ENCODE measurements at places on chromosomes 3 and 15.

DNA sequence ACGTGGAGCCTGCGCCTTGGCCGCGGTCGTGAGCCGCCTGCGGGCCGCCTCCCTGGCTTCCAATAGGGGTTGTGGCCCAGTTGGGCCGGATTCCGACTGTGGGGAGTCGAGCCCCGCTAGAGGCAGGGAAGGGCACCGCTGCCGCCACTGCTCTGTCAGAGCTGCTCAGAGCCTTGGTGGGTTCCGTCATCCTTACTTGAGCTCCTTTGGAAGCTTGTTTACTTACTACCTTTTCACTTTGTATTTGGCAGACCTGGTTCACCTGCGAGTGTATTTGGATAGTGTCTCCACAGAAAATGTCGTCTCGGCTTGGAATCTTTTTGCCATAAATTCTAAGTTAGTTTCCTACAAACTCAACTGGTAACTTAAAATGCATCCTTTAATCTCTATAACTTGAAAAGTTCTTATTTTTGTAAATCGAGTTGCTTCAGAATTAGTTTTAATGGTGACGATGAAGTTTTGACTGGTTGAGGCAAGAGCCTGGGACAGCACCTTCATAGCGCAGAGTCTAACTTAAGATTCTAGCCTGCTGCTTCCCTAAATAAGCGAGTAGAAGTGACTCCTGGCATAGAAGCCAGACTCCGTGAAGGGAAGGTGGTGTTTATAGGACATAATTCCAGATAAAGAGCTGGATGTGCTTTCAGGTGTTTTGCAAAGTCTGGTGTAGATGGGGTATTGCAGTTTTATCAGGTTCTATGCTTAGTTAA is 800 bp downstream of the DAG1 start:
- DNase-seq, result no peak

GRCh38 chr3:195168009-195168762 is 102.8 kb downstream of the XXYLT1 start:
- DNase-seq, result no peak

GRCh38 chr15:56088389-56088788 is 95.0 kb upstream of the NEDD4 start:
- DNase-seq, result no peak

DNA sequence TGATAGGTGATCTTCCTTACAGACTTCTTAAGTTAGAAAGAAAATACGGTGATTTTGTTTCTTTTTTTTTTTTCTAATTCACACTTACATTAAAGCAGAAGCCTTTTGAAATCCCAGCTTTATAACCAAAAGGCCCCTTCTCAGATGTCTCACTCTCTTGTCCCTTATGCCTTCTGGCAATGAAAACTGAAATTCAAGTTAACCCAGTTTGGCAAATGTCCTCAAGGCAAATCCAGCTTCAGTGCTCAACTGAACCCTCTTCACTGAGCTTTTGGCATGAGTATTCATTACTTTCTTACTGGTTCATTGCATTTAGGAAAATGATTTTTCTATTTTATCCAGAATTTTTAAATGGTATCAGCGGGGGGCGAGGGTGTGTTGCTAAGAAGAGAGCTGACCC is 17.0 kb downstream of the PLCH1 start:
- DNase-seq, result no peak

GRCh38 chr3:104555728-104556127 is 811.0 kb upstream of the ALCAM start:
- DNase-seq, result peak; percentile 65

- DNase-seq, result no peak
These were observed 388.7 kb downstream of the FOXP1 start for GRCh38 chr3:71194785-71195184.

DNA sequence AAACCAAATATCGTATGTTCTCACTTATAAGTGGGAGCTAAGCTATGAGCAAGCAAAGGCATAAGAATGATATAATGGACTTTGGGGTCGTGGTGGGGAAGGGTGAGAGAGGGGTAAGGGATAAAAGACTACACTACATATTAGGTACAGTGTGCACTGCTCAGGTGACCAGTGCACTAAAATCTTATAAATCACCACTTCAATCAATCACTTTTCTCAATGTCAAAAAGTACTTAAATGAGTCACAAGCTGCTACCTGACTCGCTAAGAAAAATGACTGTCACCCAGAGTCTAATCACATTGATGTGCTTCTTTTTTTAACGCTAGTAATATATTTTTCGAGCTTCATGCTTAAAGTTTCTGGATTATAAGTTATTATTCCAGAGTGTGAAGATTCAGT is 95.5 kb downstream of the CBLB start:
- no peak for DNase-seq

DNA sequence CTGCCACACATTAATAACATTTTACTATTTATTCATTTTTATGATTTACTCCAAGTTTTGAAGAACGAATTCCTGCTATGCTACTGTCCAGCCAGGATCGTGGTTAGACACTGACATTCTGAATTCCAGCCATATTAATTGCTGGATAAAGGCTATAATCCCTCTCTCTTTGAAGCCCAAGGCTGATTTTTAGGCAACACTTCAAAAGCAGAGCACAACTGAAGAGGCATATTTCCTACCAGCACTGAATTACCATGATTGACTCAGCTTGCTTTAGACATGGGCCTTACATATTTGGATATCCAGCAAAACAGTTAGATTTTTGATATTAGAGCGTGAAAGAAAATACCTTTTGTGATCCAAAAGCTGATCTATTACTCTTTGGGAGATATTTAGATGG is 205.0 kb downstream of the ZIC1 start:
- DNase-seq, result no peak

- DNase-seq, result no peak
These were observed 136.4 kb downstream of the LIPC start for GRCh38 chr15:58568157-58568571.

GRCh38 chr3:58349792-58350626 is 17.3 kb downstream of the PXK start:
- DNase-seq, result no peak

GRCh38 chr3:122982216-122983185 is 45.1 kb downstream of the SEMA5B start:
- peak; percentile 67 for DNase-seq

DNA sequence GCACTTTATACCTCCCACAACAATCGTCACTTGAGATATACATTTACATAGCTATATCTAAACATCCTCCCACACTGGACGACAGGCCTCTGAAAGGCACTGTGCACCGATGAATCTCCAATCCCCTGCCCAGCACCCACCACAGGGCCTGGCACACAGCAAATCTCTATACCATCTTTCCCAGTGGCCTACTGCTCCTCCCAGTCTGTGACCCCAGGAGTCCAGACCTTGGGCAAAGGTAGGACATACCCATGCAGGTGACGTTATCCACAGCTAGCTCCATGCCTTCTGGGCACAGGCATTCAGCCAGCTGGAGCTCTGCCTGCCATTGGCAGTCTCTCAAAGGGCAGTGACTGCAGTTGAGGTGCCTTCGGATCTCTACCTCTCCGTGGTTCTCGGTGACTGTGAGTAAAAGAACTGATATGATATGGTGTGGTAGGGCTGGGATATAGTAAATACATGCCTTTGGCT is 5.8 kb downstream of the LTK start:
- DNase-seq, result peak; percentile 17

DNA sequence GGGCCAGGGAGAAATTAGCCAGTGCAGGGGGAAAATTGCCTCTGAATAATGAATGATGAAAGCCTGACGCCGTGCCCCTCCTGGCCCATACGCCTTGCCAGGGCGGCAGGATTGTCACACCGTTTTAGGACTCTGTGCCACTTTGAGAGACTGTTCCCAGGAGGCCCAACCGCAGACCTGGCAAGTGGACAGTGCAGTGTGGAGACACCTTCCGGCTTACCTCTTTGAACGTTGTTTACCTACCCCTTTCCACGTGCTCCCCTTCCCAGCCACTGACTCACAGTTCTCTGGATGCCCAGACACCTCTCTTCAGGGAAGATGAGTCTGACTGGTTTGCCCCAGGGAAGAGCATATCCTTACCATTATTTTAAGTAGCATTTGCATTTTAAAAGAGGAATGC is 84.0 kb upstream of the PXYLP1 start:
- no peak for DNase-seq

DNA sequence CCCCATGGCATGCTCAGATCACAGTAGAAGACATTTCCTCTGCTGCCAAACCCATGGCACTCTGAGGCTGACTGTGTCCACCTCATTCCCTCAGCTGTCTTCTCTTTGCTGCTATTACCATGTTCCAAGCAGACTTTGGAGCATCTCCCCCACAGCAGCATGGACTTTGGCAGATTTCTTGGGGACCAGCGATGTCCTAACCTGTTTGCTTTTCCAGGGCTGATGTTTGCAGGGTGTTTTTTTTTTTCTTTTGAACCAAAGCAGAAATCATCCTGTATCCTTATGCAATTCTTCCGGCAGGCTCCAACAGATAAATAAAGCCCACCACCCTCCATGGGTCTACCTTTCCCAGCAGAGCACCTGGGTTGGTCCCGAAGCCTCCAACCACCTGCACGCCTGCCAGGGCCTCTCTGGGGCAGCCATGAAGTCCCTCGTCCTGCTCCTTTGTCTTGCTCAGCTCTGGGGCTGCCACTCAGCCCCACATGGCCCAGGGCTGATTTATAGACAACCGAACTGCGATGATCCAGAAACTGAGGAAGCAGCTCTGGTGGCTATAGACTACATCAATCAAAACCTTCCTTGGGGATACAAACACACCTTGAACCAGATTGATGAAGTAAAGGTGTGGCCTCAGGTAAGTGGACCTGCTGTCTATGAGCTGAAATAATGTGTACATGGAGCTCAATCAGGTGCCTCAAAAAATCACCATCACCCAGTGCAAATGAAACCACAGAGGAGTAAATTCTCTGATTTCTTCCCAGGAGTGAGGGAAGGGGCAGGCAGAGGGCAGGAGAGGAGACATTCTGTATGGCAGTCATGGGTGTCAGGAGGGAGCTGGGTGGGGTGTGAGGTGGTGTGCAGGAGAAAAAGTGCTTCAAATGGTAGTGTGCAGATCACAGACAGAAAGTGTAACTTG is at the start of gene AHSG:
AHSG (plus strand) TSS at position 340 of the 916 bp plus-strand sequence; CDS start at position 422, 82 bp downstream.
- no peak for DNase-seq

DNA sequence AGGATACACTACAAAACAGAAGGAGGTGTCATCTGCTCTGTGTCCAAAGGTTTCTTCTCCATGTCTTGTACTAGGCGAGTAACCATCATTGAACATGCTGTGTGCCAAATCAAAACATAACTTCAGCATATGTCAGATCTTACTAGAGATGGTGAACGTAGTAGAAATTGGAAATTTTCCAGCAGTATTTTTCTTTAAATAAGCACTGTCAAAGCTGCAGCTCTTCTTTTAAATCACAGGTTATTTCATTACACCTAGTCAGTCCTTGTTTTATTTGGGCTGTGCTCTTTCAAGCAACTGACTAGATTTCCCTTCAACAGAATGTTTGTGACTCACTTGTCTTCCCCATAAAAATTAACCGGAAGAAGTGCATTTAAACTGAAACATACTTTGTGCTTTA is 46.5 kb downstream of the MSL2 start:
- DNase-seq, result no peak

GRCh38 chr15:25799906-25800700 is 63.0 kb downstream of the ATP10A start:
- no peak for DNase-seq

- no peak for DNase-seq
These were observed 137.3 kb downstream of the MECOM start for GRCh38 chr3:169526246-169526645.

GRCh38 chr3:10780243-10780642 is 35.8 kb upstream of the SLC6A11 start:
- no peak for DNase-seq

GRCh38 chr3:100880072-100880471 is 113.1 kb downstream of the ABI3BP start:
- no peak for DNase-seq

Data from NCI-H2081 (cell line).